Left forelimb (tissue), 1 donor: ENCODE measurements at places on chromosomes 3 and 15.
A peak's percentile ranks its signal among the peaks of the same experiment; 100 is the strongest.

DNA sequence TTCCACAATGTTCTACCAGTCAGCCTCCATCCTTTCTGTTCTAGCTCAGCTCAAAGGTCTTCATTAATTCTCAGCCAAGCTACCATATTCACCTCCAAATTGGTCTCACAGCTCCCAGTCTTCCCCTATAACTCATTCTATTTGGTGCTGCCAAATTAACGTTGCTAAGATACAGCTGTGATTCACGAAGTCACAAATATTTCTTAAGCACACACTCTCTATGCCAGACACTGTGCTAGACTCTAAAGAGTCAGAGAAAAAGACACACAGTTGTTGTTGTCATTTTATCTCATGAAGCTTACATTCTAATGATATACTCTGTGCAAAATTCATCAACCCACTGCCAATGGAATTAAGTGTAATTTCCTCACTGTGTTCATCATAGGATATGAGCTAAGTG, 102.8 kb downstream of the FRMD5 start:
- no peak for DNase-seq

GRCh38 chr3:147425388-147425850, 16.3 kb downstream of the ZIC1 start:
- DNase-seq = no peak

DNA sequence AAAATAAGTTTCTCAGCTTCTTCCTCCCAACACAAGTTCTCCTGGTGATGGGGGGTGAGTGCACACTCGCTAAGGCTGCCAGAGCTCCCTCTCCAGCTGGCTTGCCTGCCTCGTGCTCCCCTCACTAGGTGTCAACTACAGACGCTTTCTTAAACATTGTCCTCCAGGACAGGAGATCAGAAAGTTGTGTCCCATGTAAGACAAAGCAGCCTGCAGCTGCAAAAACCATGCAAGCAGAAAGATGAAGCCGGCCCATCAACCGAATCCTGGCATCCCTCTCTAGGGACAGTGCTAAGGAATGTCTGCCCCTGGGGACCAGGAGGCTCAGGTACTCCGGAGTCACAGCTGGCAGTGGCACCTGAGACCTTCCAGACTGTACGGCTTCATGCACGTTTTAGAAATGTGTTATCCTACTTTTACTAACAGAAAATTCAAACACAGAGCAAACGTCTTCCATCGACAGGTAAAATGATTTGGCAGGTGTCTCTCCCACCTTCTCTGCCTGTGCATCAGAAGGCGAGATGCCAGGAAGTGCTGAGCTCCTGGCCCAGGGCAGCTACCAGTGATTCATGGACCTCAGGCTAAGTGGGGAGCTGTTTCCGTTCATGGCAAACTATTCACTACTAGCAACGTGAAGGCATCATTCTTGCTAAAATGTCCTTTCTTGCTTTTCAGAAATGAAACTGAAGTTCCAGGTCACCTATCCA, 246.1 kb downstream of the ADAMTS17 start:
- DNase-seq = peak; percentile 55

- no peak for DNase-seq
Observed at GRCh38 chr3:46187341-46187700, 20.8 kb downstream of the CCR1 start.

DNA sequence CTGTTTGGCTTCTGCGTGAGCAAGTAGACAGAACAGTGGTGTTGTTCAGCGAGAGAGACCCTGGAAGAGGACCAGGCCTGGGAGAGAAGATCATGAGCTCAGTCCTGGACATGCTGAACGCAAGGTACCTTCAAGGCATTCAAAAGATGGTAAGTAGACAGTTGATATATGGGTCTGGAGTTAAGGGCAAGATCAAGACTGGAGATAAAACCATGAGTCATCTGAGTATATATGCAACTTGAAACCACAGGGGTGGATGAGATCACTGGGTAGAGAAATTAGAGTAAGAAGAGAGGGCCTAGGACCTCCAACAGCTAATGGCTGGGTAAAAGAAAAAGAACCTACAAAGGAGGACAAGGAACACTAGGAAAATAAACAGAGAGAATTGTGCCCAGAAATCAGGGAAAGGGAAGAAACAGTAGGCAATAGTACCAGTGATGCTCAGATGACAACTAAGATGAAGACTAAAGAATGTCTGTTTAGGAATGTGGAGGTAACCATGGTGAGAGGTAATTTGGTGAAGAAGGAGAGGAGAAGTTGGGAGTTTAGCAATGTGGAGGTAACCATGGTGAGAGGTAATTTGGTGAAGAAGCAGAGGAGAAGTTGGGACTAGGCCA, 343.2 kb upstream of the ADAMTS9 start:
- DNase-seq = no peak
